ENCODE measurements at places on chromosomes 2 and 18.

GRCh38 chr2:213185147-213185822, 33.9 kb upstream of the IKZF2 start:
- DNase-seq = no peak

DNA sequence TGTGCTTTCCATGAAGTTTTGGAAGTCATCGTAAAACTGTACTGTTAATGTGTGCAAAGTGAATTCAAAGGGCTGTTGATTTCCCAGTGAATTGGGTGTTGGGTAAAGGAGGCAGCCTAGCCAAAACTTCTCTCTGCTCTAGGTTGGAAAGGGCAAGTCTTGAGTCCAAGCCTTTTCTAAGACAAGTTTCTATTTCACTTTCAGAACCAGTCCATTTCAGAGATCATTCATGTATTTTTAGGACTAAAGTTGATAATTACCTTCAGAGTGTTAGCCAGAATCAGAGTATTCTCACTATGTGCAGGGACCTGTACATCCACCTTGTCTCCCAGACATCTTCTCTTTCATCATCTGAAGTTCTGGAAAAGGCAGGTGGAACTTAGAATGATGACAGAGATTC, 636.1 kb upstream of the KLHL29 start:
- no peak for DNase-seq

GRCh38 chr18:45940724-45941123, 26.4 kb downstream of the EPG5 start:
- no peak for DNase-seq

DNA sequence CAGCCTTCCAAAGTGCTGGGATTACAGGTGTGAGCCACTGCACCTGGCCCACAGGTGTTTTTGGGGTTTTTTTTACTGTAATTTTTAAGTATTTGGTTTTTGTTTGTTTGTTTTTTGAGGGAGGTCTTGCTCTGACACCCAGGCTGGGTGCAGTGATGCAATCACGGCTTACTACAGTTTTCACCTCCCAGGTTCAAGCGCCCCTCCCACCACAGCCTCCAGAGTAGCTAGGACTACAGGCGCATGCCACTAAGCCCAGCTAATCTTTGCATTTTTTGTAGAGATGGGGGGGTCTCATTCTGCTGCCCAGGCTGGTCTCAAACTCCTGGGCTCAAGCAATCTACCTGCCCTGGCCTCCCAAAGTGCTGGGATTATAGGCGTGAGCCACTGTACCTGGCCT, 7.3 kb upstream of the SLC11A1 start:
- no peak for DNase-seq

DNA sequence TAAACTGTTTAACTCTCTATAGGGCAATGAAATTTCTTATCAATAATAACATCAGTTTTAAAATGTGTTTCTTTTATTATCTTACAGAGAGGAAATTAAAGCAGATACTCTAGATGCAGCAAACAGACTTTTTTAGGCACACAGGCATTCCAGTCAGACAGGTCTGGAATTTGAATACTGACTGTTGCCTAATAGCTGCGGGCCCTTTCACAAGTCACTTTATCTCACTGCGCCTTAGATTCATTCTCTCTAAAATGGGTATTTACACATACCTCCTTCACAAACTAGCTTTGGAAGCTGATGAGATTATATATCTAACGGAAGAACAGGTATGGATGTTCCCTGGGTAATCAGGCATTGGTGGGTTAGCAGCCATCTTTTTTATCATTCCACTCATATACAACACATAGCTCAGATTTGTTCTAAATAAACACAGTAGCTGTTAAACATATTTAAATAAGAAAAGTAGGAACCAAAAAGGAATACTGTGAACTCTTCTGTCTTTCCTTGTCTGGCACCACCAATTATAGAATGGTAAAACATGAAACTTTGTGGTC, 104.2 kb downstream of the LRP2 start:
- no peak for DNase-seq

- no peak for DNase-seq
Observed at GRCh38 chr2:165903406-165903805, 50.2 kb downstream of the TTC21B start.

DNA sequence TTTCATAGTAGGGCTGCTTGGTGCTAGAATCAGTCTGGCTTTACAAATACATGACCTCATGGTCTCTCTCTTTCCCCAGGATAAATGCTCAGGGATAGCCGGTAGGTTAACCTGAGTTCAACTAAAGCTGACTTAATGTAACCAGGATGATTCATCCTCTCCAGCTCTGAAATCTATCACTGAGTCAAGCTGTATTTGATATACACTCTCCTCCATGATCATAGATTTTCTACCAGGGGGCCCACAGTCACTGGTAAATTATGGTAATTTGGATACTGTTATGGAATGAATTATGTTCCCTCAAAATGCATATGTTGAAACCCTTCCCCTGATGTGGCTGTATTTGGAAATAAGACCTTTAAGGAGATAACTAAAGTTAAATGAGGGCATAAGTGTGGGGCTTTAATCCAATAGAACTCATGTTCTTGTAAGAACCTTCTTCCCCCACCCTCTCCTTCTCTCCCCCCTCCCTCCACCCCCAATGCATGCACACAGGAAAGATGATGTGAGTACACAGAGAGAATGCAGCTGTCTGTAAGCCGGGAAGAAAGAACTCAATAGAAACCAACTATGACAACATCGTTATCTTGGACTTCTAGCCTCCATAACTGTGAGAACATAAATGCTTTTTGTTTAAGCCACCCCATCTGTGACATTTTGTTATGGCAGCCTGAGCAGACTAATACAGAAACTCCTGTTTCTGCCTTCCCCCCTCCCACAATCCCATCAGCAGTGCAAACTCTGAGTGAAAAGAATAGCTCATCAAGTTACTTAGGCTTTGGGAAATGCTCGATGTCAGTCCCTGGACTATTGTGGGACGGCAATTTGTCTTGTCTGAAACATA, 134.9 kb upstream of the KYNU start:
- DNase-seq = no peak

DNA sequence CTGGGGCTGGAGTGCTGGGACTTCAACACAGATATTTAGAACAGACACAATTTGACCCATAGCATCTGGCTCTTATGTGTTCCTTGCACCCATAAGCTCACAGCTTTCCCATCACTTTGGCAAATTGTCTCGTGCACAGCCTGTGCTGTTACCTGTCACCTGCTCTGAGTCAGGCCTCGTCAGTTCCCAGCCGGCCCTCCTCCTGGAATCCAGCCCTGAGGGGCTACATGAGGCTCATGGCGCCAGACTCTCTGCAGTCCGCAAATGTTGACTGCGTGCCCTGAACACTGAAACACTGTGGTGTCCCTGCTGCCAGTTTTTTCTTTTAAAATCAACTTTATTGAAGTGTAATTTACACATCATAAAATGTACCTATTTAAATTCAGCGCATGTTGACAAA, 65.4 kb upstream of the BZW1 start:
- no peak for DNase-seq

GRCh38 chr2:137507237-137507636, 457.0 kb upstream of the HNMT start:
- DNase-seq = peak; percentile 51

DNA sequence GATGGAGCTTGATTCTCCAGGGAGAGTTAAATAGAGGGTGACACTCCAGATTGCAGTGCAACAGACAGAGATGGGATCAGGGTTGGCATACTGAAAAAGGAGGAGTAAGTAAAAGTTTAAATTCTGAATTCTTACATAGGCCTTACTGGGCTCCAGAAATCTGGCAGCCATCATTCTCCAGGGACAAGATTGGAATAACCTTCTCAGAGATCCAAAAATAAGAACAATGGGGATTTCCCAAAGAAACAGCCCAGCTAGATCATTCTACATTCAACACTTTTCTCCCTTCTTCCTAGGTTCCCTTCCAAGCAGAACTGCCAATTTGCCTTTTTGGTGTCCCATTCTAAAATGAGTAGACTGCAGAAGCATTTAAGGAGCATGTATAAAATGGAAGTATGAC, 14.9 kb upstream of the SERPINB2 start:
- no peak for DNase-seq

- no peak for DNase-seq
Observed at GRCh38 chr2:188046437-188046836, 245.2 kb upstream of the GULP1 start.

GRCh38 chr2:217886091-217886490, 116.7 kb downstream of the TNS1 start:
- DNase-seq = no peak

DNA sequence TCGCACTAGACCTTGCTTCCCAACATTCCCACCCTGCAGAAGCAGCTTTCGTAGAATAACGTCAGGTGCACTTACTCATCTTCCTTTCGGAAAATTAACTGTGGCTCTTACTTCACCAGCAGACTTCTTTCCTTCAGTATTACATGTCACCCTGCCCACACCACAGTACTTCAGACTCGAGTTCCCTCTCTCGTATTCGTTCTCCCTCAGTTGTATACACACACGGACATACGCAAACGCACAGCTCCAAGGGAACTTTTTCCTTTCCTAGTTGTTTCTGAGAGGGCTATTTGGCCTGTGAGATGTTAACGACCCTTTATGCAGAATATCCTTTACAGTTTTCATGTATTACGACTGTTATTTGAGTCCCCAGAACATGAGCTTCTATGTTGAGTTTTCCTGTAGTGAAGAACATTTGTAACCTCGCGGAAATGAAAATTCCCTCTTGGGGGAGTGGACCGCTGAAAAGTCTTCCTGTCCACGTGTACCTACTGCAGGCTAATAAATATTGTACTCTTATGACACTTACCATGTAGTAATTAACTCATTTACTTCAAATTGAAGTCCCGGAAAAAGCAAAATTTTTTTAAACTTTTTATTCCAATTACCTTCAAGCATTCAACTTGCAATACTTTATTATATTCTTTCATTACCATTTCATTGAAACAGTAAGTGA, 908 bp downstream of the ERLEC1 start:
- DNase-seq = peak; percentile 14

DNA sequence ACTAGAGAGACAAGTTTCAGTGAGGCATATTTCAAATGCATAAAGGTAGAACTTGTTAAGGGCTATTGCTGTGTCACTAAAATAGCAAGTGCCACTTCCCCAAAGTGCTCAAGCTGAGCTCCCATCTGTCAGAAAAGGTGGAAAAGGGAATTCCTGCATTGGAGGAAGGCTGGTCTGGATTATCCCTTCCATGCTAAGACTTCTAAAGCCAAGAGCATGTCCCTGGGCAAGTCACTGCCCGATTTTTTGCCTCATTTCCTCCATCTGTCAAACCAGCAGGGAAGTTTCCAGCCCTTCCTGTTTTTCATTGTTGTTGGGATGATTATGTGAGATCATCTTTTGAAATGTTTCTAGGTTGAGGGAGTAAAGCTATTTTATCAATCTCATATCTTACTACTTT, 175.5 kb downstream of the SETBP1 start:
- no peak for DNase-seq

GRCh38 chr18:13370995-13371625, 152.6 kb downstream of the LDLRAD4 start:
- no peak for DNase-seq

DNA sequence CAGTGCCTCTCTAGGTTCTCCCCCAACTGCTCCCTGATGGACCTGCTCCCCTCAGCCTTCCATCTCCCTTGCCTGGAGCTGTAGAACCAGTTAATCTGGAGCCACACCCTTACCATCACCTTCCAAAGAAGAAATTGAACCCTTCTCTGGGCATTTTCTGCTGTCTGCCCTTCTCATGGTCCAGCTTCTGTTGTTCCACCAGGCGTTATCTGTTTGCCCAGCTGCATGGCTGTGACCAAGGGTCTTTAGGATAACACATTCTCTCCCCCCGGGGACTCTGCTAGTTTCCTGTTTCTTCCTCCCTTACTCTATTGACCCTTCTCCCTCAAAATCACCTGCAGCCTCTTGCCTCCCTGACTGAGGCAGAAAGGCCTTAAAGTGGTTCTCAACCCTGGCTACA, 3.2 kb upstream of the ANKRD53 start:
- no peak for DNase-seq

GRCh38 chr18:10526561-10526949, 728 bp downstream of the NAPG start:
- DNase-seq = no peak

- DNase-seq = no peak
Observed at GRCh38 chr2:20939931-20940795, 103.7 kb downstream of the APOB start.

All from NCI-H510A treated with DMSO at 0.1 percent for 48 hours (cell line).